ENCODE measurements at places on chromosomes 2 and 18.

DNA sequence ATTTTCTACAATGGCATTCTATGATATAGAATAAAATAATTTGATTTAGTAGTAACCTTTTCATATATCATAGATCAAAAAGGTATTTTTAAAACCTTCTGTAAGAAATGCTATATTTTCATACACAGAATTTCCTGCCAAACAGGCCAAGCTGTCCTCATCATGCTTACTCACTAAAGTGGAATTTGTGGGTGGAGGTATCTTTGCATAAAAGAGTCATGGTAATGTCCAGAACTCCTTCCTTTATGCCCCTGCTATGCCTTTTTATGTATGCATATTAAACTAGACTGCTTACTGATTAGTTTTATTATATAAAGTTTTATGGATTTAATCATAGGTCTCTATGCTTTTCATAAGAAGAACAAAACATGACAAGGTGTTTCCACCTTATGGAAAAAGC is 27.5 kb upstream of the MARCHF7 start:
- DNase-seq, result no peak

DNA sequence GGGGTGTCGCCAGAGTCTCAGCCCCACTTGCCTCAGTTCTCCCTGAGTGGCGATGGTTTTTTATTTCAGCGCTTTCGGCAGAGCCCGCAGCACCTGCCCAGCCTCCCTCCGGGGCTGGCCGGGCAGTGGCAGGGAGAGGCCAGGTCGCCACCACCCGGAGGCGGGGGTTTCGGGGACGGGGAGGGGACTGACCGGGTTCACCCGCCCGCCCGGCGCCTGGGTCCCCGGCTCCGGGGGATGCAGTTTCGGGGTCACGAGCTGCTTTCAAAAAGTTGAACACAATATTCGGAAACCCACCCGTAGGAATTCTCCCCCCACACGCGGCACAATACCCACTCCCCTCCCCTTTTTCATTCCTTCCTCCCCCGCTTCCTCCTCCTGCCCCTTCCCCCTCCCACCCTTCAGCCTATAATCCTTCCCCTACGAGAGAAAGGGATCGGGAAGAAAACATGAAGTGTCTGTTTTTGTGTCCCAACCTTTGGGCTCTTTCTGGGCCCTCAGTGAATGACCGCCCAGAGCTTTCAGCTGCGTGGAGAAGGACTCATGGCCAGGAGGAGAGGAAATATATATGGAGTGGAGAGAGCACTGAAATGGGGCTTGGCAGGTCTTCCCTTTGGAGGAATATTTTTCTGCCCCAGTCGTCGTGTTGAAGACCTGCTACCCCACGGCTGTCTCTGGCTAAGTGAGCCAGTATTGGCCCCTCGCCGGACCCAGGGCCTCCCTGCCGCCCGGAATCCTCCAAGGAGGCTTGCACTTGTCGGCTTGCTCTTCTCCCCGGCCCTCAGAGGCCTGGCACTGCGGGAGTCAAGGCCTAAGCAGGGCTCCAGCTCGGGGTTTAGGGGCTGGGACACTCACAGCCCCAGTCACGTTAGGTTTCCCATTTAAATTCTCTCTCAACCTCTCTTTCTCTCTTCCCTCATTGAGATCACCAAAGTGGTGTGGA is 2.1 kb upstream of the SIX3 start:
- no peak for DNase-seq

DNA sequence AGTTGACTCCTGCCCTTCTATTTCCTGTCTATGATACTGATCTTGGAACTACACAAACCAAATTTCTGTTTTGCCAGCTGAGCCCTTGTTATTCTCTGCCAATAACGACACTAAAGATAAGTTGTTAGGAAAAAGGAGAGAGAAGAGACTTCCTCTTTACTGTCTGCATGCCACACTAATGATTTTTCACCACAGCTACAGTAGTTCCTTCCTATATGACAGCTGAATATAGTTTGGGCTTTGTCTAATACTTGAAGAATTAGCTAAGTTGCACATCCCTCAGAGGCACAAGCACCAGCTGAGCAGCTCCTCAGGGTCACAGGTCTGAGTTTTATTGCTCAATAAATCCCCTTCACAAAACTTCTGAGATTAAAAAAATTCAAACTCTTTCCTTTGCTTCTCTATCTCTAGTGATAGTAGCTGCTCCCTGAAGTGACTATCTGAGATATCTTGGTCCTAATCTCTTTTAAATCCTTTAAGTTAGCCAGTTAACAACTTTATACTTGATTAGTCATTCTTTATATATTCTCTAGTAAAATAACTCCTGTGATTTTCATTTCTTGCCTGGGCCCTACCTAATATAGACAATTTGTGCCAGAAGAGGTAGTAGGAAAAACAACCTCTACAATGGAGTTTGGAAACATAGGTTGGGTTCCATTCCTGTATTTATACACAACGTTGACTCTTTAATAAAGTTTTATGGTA is 253.0 kb upstream of the CNTNAP5 start:
- no peak for DNase-seq

DNA sequence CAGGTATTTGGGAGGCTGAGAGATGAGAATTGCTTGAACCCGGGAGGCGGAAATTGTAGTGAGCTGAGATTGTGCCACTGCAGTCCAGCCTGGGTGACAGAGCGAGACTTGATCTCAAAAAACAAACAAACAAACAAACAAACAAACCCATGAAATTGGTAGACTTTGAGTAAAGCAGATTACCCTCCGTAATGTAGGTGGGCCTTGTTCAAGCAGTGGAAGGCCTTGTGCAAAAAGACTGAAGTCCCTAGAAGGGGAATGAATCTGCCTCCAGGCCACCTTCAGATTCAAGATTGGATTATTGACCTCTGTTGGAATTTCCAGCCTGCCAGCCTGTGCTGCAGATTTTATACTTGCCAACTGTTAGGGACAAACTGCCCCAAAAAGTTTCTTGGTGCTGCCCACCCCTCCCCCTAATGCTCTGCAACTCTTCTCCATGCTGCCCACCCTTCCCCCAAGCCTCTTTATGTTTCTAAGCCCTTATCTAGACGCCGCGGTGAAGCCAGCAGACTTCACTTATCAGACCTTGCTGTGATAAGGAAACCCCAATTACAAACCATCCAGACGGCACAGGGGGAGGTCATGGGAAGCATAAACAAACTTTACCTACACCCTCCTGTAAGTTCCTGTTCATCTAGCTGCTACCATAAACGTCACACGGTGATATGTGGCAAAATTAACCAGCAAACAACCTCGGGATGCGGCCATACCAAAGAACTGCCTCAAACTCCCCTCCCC is 17.0 kb downstream of the CYP27A1 start:
- DNase-seq, result no peak

DNA sequence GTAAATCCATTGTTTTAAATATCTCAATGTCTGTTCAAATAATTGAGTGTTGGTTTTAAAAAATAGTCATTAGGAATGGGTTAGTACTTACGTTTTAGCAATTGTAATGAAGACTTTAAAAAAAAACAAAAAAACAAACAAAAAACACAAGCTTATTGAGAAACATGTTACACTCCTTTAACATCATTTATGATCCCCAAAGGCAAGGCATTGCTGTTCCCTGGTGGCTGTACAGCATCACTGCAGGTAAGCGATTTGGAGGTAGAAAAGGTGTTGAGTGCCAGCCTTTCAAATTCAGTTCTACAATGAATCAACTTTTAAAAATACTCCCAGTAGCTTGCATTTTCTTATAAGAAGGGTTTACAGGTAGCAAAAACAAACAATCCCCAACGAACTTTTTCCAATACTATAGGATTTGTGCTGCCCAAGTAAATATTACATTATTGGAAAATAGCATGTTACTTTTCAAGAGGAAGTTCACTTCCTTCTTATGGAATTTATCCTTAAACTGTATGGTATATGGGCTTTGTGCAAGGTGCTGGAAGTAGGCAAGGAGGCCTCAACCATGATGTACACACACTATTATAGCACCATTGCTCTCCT is 27.5 kb downstream of the CNRIP1 start:
- no peak for DNase-seq

- DNase-seq, result no peak
Observed at GRCh38 chr2:240202586-240202985, 62.1 kb upstream of the OTOS start.

DNA sequence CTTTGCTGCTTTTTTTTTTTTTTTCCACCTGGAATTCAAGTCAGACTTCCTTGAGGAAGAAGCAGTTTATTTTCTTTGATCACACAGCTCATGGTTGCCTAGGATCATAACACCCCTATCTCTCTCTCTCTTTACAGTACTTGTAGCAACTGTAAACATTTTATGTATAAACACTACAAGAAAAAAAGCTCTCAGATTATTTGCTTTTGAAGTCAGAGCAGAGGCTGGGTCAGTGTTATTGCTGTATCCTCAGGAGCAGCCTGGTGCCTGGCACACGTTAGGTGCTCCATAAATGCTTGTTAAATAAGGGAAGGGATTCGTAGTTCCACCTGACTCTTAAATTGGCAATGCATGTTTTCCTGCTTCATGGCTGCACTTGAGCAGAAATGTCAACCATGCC is 221.2 kb downstream of the TGIF1 start:
- no peak for DNase-seq

GRCh38 chr2:136297994-136298393 is 180.0 kb upstream of the CXCR4 start:
- DNase-seq, result no peak

GRCh38 chr18:59446012-59446411 is 86.9 kb upstream of the LMAN1 start:
- no peak for DNase-seq

- no peak for DNase-seq
Observed at GRCh38 chr2:75328156-75328555, 128.8 kb upstream of the TACR1 start.

DNA sequence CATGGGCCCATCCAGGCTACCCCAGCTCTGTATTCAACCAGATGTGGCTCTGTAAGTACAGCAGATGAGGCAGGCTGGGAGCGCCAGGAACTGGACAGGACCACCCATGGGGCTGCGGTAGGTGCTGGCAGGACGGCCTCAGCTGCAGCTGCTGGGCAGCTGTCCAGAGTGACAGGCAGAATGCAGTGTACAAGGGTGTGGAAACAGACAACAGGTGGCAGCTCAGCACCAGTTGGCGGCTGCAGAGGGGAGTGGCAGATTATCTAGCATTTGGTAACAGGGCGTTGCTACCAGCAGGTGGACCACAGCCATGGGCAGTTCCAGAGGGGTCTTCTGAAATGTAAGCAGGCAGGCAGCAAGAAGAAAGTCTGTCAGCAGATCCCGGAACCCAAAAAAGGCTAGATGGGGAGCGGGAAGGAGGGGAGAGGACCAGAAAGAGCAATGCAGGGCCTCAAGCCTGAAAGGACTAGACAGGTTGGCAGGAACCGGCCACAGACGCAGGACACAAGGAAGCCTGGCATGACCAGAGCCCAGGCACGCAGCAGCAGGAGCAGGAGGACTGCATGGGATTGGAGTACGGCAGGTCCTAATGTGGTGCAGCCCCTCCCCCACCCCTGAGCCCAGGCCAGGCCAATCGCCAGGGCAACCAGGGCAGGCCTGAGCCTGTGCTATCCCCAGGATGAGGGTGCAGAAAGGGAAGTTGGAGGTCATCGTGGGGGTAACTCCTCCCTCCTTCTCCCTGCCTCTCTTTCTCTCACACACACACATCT is 24.7 kb downstream of the PKDCC start:
- DNase-seq, result no peak

GRCh38 chr2:103808814-103809213 is 1045.1 kb upstream of the POU3F3 start:
- DNase-seq, result no peak

GRCh38 chr2:195533771-195534642 is 123.0 kb upstream of the SLC39A10 start:
- DNase-seq, result no peak

- no peak for DNase-seq
Observed at GRCh38 chr2:198411936-198412335, 607.5 kb downstream of the PLCL1 start.

GRCh38 chr2:82674652-82675051 is 1784.4 kb downstream of the SUCLG1 start:
- no peak for DNase-seq

DNA sequence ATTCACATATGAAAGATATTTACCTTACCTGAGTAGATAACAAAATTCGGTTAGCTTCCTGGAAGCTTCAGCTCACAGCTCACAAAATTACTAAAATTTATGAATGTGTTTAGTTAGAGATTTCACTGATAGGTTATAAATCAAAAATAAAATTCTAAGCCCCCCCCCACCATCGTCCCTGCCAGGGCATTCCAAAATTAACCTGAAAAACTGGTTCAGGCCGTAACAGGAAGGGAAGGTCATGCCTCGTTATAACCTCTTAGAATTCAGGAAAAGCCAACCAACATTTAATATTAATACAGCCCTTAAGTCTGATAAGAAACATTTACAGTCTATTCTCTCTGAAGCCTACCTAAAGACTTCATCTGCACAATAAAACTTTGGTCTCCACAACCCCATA is 48.9 kb downstream of the COX7A2L start:
- no peak for DNase-seq

- DNase-seq, result no peak
Observed at GRCh38 chr2:144920755-144921530, 401.0 kb upstream of the ZEB2 start.

DNA sequence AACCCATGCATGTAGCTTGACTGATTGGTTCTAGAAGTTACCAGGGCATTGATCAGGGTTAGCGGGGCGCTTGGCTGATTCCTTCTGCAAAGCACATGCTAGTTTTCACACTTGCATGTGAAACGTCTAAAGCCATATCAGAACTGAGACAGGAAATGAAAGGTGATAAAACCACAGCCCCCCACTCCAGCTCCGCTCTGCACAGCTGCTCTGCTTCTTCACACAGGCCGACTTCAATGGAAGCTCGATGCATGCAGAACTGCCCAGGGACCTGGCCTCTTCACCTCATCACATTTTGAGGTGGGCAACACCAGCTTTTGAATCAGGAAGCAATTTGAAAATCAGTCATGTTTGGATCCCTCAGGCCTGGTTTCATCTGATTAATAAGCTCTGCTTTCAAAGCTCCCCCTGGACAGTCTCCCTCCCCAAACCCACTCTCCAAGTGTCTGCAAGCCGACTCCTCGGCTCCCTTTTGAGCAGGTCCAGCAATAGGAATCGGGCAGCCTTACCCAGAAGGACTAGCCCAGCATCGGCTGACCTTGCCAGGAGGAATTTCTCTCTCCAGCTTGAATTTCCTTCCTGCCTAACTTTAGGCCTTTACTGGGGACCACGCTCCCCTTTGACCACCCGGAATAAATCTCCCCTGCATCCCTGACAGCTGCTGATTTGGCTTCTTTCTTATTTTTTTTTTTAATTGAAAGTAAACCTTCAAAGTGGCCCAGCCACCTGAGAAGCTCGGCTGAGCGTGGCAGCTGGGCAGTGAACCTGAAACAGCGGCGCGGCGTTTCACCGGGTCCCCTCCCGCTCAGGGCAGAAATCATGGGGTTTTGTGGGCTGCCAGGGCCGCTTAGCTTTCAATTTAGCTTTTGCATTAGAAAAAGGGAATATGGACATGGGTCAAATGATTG is 31.7 kb downstream of the HRH4 start:
- no peak for DNase-seq

GRCh38 chr18:62420513-62421209 is 95.6 kb downstream of the TNFRSF11A start:
- DNase-seq, result no peak

DNA sequence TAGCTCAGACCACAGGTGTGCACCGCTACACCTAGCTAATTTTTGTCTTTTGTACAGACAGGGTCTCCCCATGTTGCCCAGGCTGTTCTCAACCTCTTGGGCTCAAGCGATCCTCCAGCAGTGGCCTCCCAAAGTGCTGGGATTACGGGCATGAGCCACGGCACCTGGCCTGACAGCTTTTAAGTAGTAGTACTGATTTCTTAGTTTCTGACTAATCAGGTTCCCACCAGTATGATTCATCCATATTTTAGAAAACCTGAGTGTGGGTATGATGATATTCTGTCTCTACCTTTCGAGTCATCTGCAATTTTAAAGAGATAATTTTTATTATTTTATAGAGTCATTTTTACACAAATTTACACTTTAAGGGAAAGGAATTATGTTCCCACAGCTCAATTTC is 46.4 kb upstream of the GULP1 start:
- no peak for DNase-seq

Data from right lobe of liver (tissue), 6 donors.